ENCODE measurements at places on chromosomes 11 and 22. TPM values are rescaled to one million over a fixed set of nuclear protein-coding genes. Genes with fewer than 3 reads are reported as not detected.

Gene NELL1
- not detected for total RNA-seq

Gene PRR33
- total RNA-seq, result 0.08 TPM

Gene C22orf15
- 1.1 TPM for total RNA-seq

Gene FAM111B
- total RNA-seq, result 48.6 TPM

Gene SERHL2
- 0.81 TPM for total RNA-seq

Gene SLC37A2
- 2.2 TPM for total RNA-seq

Gene LRP4
- total RNA-seq, result 0.05 TPM

Gene RPLP2
- 2,077 TPM for total RNA-seq

Gene ZP1
- total RNA-seq, result not detected

Gene RASSF10
- not detected for total RNA-seq

Gene MYO7A
- 0.35 TPM for total RNA-seq

Gene TREH
- not detected for total RNA-seq

Gene P2RX3
- not detected for total RNA-seq

Gene LRRC10B
- not detected for total RNA-seq

Gene GDPD4
- total RNA-seq, result not detected

Gene MMP7
- total RNA-seq, result not detected

Gene CACNA1I
- total RNA-seq, result 8.8 TPM

Gene SYT13
- total RNA-seq, result not detected

Gene NRXN2
- not detected for total RNA-seq

Gene CARNS1
- 1.1 TPM for total RNA-seq

Gene CABP7
- 0.13 TPM for total RNA-seq

Gene ZNF214
- total RNA-seq, result not detected

Gene ARRB1
- 13.4 TPM for total RNA-seq

Gene MAP6
- total RNA-seq, result 1.6 TPM

Gene HBE1
- total RNA-seq, result not detected

Gene OR10A2
- not detected for total RNA-seq

Gene SLC22A12
- total RNA-seq, result not detected
